ENCODE measurements at places on chromosomes 6 and 20.

DNA sequence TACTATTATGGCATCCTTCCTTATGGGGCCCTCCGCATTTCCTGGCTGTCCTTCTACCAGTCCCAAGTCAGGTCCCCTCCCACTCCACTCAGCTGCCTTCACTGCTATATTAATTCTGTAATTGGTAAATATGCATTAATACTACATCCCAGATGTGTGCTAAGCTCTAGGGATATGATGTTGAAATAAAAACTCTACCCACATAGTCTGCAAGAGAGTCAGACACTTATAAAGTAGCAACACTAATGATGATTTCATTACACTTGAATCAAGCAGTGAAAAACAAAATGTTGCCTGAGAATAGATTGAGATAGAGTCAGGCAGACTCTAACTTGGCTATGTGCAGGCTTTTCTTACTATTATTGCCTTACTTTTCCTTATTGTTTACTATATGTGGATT lies 62.4 kb downstream of the AIG1 start:
- no peak for DNase-seq

GRCh38 chr6:136927292-136927691 lies 5.2 kb downstream of the SLC35D3 start:
- DNase-seq: no peak

GRCh38 chr6:18596531-18596835 lies 209.3 kb downstream of the RNF144B start:
- DNase-seq: no peak

GRCh38 chr6:111685526-111685925 lies 79.8 kb upstream of the TRAF3IP2 start:
- no peak for DNase-seq

GRCh38 chr6:158839796-158840195 lies 20.6 kb upstream of the EZR start:
- no peak for DNase-seq

DNA sequence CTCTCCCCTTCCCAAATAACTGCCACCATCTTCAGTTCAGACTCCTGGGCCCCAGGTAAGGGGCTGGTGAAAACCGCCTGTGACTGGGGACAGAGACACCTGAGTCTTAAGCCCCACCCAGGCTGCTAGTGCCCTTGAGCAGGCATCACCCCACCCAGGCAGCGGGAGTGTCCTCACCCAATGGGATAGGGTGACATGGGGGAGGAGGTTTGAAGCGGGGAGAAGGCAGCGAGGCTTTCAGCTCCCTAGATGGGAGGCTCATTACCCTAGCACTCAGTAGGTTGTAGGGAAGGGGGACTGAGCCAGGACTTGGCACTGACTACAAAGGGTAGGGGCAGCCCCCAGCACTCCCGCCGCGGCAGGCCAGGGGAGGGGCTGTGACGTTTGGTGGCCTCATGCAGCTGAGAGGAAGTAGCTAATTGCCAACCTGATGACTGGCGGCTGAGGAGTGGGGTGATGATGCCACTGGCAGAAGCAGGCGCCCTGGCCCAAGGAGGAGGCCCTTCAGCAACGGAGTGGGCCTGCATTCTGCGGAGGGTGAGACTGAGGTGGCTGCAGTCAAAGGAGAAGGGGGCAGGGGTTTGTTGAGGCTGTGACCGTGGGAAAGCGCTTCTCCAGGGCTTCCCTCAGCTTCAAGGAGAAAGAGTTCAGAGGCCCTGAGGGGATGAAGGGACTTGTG lies 126.9 kb downstream of the MRPL14 start:
- DNase-seq: no peak

GRCh38 chr6:1463751-1464426 lies 74.5 kb downstream of the FOXF2 start:
- DNase-seq: no peak

GRCh38 chr20:41407607-41408006 lies 41.0 kb upstream of the EMILIN3 start:
- DNase-seq: no peak

DNA sequence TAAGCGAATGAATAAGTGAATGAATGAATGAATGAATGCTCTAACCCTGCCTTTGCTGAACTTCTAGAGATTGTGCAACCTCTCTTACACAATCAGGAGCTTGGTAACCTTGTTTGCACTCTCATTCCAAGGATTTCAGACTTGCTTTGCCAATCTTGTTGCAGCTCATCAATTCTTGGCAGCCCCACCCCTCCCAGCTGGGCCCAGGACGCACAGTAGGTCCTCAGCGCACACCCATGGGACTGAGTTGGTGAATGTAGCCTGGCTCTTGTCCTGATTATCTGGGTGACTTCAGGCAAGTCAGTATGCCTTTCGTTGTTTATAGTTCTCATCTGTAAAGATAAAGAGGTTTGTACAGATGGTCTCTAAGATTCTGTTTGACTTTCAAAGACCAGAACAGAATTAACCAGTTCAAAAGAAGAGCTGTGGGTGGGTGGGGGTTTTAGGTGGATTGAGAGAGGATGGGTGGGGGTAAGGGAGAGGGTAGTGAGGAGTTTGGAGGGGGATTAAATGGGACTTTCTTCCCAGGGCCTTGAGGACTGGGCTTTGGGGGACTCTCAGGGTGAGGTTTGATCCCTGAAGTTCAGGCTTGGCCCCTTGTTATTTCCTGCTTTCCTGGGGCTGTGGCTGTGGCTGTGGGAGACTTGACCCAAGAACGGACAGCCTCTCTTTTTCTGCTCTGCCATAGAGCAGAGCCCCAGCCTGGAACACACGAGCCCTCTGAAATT lies 33.2 kb downstream of the VEGFA start:
- no peak for DNase-seq

- no peak for DNase-seq
Measured at GRCh38 chr20:56163806-56164205, 84.7 kb upstream of the MC3R start.

DNA sequence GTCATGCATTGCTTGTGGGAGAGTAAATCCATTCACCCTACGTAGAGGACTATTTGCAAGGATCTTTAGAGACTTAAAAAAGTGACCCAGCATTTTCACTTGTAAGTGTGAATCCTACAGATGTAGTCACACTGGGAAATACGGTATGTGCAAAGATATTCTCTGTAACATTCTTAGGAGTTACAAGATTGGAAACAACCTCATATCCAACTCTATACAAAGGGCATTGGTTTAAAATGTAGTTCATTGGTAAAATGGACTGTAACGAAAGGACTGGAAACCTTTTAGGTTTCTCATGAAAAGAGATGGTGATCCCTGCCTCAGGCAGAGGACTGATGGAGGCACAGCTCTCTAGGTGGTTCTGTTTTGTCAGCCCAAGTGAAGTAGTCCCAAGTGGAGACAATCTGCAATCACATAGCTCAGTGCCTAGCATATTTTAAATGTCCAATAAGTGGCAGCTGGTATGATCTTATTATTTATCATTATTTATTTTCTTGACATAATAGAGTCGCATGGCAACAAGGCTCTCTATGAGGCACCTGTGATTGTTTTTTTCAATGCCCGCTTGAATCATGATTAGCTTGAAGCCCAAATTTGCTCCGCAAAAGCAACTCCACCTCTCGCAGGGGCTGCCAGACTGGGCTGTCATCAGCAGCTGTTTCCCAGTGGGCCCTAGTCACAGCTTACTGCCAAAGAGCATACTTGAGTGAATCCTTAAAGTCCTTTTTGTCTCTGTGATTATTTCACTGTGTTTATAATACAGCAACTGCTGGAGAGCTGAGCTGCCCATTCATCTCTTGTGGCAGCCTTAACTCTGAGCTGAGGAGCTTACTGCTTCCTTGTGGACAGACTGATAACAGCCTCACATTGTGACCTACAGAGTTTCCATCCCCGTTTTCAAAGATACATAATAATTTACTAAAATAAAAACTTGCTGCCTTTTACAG lies 19.8 kb upstream of the ENPP1 start:
- DNase-seq: no peak

GRCh38 chr20:51731731-51732095 lies 36.5 kb downstream of the ATP9A start:
- no peak for DNase-seq

DNA sequence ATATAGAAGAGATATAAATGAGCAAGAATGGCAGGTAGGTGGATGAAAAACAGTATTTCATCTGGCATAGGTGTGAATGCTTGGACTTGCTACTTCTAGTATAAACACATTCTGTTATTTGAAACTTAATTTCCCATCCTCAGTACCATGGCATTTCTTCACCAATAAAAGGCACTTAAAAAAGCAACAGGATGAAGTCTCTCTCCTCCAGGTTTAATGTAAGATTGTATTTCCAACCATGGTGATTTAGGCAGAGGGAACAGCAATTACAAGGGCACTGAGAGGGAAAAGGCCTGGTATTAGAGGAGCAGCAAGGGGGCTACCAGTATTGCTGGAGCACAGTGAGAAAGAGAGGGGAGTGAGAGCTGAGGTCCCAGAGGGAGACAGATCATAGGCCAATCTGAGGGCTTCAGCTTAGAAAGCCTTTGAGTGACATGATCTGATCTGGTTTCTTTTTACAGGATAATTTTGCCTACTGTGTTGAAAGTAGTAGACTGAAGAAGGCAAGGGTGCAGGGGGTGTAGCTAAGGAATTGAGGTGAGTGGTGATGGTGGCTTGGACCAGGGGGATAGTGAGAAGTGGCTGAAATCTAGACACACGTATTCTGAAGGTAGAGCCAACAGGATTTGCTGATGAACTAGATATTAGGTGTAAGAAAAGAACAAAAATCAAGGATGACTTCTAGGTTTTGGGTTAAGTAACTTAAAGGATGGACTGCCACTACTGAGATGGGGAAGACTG lies 67.8 kb upstream of the SMIM29 start:
- DNase-seq: no peak

GRCh38 chr6:87968435-87969278 lies 79.0 kb upstream of the SPACA1 start:
- DNase-seq: no peak

DNA sequence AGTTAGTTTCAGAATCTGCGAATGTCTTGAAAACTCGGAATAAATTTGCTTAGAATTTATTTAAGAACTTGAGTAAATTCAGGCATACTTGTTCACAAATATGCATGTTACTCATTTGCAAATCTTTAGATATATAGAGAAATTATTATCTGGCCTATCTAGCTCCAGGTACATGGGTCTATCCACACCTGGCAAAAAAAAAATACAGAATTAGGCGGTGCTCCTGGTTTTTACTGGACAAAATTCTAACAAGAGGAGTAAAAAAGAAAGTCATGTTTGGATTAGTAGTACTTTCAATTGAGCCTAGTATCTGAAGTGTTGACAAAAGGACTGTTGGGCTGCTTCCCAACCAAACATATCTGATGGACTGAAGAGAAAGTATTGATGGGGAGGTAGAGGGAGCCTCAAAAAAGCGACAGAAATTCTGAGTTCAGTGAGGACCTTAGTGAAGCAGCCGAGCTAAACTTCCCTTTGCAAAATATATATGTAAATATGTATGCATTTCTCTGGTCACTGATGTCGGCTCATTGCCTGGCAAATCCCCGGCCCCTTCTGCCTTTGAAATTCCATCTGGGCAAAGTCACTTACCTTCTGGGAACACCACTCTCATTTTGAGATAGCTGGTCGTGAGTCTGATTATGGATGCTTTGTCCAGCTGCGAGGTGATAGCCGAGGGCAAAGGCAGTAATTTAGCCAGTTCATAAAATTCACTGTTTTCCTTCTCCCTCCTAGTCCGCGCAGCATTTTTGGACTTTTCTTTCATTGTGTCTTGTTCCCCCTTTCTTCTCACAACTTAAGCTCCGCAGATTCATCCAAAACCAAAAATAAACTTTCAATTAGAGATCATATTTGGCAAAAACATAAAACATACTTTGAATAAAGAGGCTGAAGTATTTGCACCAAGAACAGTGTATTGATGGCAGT lies 1.8 kb downstream of the SIM1 start:
- no peak for DNase-seq

DNA sequence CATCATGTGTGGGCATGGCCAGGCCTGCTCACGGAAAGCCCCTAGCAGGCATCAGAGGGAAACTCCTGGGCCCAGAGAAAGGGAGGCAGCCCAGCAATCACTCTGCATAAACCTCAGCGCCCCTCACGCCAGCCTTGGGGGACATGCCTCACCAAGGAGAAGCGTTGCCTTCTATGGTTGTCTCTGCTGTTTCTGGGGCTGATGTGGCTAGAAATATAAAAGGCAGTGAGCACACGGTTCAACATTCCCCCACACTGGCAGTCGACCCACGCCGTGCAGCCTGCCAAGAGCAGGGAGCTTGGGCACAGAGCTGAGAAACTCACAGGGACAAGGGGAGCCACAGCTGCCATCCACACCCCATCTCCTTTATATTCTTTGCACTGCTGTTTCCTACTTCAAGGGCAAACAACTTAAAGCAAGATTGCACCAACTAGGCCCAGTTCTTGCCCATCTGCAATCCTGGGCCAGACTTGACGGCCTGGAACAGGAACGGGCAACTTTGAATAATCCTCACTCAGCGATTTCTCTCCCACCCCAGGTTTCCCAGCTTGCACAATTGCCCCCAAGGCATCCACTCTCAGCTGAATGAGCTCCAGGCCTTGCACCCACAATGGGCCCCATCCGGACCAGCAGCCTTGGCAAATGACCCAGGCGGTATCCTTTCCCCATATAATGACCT lies 35.5 kb upstream of the FOXC1 start:
- DNase-seq: no peak

DNA sequence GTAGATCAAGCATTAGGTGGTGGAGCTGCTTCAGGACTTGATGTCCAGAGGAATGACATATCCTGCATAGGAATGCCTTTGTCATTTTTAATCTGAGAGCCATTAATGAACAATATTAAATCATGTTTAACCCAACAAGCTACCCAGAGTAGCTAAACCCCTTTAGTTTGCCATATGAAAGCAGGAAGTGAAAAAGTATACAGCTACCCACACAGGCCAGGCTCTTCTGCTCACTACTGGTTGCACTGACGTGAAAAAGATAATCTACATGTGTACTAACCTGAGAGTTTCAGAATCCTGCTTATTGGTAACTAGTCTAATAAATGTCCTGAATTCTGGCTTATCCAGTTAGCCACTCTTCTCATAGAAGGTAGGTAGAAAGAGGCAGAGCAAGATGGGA lies 19.9 kb downstream of the GLYATL3 start:
- DNase-seq: no peak

DNA sequence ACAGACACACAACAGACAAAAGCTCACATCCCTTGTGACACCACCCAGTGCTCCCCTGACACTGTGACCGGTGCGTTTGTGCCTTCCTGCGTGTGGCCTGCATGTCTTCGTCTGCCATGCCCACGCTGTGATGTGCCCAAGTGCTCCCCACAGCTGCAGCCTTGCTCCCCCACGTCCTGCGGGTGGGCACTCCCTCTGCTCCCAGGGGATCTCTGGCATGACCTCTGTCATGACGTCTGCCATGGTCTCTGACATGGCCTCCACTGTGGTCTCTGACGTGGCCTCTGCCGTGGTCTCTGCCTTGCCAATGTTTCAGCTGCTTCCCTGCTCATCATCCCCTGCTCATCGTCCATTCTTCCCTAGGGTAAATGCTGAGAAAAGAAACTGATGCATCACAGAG lies 200.9 kb downstream of the DLL1 start:
- no peak for DNase-seq

Measured in activated CD4-positive, alpha-beta T cell treated with anti-CD3 and anti-CD28 coated beads, Interleukin-2, amount 50 U/mL, for 24 hours (primary cell).